Stimulated activated CD8-positive, alpha-beta memory T cell treated with anti-CD3 and anti-CD28 coated beads, Interleukin-2, amount 100 ng/mL, for 48 hours (primary cell): ENCODE measurements at places on chromosomes 1 and 21.

- DNase-seq = no peak
These were observed 61.2 kb downstream of the ERI3 start for GRCh38 chr1:44293761-44294315.

- no peak for DNase-seq
These were observed 4.3 kb downstream of the PRKCZ start for GRCh38 chr1:2054560-2054959.

- DNase-seq = no peak
These were observed 263.7 kb downstream of the TNR start for GRCh38 chr1:175479521-175480342.

DNA sequence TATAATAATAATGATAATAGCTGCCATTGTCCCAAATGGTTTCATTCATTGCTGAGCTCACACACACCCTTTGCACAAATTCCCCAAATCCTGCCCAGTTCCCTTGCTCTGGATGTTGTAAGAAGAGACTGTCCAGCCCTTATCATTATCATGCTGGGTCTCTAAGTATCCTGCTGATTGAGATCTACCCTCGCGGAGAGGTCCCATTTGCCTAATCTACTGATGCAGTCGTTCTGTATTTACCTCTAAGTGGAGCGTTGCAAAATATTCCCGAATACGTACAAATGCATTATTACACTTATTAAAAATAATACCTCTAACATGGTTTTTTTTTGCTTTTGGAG lies 51.2 kb downstream of the TNFRSF8 start:
- DNase-seq = no peak

DNA sequence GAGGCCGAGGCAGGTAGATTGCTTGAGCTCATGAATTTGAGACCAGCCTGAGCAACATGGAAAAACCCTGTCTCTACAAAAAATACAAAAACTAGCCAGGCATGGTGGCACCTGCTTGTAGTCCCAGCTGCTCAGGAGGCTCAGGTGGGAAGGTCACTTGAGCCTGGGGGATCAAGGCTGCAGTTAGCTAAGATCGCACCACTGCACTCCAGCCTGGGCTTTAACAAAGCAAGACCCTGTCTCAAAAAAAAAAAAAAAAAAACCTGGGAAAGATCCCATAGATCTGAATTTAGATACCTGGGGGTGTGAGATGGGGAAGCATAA lies 32.9 kb downstream of the NIBAN1 start:
- DNase-seq = no peak

- no peak for DNase-seq
These were observed 54.7 kb downstream of the OLFML3 start for GRCh38 chr1:114033961-114034360.

GRCh38 chr1:247453245-247453644 lies 4.7 kb downstream of the OR2B11 start:
- no peak for DNase-seq
